ENCODE measurements at places on chromosomes 5 and 9. TPM values are rescaled to one million over a fixed set of nuclear protein-coding genes. Genes with fewer than 3 reads are reported as not detected.

CER1 gene
- total RNA-seq: 0.99 TPM

FCHO2 gene
- 38.5 TPM for total RNA-seq

PCDHB6 gene
- total RNA-seq: 0.80 TPM

GRIN3A gene
- 5.3 TPM for total RNA-seq

HRCT1 gene
- 0.40 TPM for total RNA-seq

PRRX2 gene
- 0.50 TPM for total RNA-seq

PAPPA gene
- total RNA-seq: 11.0 TPM

DNA sequence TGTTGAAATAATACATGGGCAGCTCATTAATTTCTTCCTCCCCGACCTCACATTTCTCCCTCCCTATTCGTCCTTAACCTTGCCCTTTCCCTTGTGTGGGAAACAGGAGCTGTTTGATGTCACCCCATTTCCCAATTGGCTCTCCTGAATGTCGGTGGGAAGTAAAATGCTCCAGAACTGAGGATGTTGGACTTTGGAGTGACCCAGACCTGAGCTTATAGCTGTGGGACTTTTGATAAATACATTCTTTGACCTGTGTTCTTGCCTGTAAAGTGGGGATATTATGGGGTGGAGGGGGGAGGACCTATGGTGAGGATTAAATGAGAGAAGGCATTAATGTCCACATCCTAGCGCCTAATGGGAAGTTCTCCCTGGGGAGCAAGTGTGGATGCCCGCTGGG is 91.3 kb downstream of the ZNF618 start:
- DNase-seq: no peak

DNA sequence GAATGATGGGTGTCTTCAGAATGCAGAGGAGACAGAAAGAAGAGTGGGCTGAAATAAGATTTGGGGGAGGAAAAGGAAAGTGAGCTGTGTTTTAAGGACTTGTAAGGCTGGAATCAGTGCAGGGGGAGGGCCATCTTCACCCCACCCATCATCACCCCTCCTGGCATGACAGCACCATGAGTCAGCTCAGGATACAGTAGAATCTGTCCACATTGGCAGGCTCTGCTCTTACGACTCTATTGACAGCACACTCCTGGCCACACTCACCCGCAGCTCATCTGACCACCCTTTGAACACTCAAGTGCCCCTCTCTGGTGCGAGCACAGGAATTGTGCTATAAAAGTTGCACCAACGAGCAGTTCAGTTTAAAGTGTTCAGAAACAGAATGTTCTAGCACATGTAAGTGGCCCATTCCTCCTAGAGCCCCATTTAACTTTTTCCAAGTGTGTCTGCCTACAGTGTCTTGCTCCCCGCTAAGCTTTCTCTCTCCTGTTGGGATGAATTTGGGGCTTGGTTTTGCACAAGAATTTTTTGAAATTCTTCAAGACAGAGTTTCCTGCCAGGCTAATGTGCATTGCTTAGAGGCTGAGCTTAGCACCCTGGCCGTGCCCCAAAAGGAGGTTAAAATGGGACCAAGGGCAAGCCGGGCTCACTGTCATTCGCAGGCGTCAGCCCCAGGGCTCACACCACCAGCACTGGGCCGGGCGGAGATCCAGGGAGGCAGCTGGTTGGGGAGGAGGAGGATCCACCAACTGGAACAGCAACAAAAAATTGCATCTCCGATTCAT is 12.0 kb downstream of the ADRA1B start:
- DNase-seq: no peak

DNA sequence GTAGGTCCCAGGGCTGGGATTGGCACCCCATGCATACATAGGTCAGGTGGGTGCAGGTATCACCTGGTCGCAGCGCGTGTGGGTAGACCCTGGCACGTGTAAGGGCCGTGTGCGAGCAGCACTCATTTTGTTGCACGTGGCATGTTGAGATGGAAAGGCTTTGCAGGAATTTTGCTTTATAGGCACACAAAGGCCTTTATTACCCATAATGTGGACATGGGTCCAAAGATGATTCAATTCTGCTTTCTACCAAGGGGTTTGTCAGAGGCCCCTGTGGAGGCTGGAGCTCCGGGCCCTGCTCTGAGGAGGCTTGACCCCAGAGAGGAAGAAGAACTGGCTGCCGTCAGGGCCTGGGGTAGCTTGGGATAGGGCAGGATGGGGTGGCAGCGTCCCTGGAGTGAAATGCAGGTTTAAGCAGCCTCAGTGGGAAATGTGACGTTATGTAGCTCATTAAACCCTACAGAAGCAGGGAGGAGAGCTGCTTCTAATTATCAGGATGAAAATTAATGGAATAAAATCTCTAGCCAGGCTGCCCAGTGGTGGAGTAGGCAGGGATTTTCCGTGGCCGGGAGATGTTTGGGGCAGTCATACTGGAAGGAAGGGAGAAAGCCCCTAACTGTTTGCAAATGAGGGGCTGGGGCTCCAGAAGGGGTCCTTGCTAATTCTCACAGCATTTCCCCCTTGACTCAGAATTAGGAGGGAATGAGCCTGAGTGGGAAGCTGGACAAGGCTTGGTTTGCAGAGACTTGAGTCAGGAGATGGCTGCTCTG is 103.3 kb upstream of the PITX1 start:
- DNase-seq: no peak

- DNase-seq: peak; percentile 53
Observed at GRCh38 chr5:1726956-1727355, 72.7 kb downstream of the MRPL36 start.

DNA sequence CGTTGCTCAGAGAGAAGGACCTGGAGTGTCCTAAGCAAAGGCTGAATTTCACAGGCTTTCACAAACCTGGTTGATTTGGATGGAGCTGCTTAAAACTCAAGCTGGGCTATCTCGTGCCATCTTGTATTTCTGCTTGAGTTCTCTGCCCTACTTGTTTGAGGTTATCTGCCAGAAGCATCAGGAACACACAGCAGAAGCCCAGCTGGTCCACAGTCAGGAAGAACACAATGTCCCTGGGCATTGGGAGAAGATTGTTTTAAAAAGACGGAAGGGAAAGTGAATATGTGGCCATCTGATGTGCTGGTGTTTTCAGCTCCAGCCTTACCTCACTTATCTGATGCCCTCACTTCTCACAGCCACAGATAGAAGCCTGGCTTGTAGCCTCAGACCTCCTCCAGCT is 32.9 kb upstream of the SLC36A1 start:
- no peak for DNase-seq

- DNase-seq: no peak
Observed at GRCh38 chr5:149054416-149054815, 8.4 kb downstream of the SH3TC2 start.

- DNase-seq: no peak
Observed at GRCh38 chr9:130497139-130497538, 52.4 kb downstream of the ASS1 start.

- DNase-seq: no peak
Observed at GRCh38 chr5:87339986-87340385, 72.3 kb downstream of the RASA1 start.

GRCh38 chr5:92886751-92887150 is 694.3 kb downstream of the NR2F1-AS1 start:
- DNase-seq: no peak

- no peak for DNase-seq
Observed at GRCh38 chr9:95446259-95446658, 70.5 kb downstream of the PTCH1 start.

DNA sequence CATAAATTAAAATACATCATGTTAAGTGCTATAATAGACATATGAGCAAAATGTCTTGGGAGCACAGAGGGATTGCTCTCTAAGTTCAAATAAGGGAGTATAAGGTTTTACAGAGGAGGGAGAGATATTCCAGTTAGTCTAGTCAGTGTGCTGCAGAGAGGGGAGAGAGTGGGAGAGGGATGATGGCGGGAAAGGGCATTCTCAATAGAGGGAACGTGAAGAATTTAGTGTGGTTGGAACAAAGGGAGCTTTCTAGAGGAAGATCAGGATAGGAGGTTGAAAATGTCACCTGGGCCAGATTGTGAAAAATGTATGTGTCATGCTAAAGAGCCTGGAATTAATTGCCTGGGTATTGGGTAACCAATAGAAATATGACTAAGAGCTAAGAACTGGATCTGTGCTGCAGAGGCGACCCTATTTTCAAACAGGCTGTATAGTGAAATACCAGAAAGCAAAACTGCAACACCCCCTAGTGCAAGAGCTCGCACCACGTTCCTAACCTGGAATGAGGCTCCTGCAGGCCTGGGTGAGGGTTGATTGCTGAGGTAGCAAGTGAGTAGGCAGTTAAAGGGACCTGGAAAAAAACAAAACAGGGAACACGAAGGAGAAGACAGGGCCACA is 791.8 kb upstream of the C9orf72 start:
- no peak for DNase-seq

DNA sequence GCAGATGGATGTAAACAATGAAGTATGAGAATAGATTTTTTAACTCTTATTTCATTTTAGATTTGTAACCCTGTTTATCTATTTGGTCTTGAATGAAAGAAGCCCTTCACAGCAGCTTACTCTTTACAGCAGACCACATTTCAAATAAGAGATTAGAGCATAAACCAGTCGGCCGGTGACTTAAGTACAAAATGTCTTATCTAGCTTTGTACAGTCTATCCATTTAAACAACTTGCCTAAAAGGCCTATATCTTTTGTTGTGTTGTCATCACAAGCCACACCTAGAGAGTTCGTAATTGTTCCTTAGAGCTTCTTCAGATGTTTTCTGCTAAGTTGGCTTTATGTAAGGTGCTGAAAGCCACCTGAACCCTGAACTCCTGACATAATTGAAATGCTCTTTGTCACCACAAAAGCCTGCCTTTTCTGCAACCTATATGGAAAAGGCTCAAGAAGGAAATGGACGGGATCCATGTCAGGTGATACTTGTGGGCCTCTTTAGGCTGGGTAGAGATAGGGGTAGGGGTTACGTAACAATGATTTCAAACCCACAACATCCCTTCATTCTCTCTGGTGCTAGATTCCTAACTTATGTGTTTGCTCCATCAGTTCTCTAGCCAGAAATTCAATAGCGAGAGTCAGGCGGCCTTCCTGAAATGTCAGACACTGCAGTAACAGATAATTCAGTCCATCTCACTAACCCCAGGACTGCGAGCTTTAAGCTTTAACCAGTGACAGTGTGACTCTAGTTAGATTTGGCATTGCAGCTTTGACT is 162.5 kb downstream of the CD180 start:
- DNase-seq: no peak

DNA sequence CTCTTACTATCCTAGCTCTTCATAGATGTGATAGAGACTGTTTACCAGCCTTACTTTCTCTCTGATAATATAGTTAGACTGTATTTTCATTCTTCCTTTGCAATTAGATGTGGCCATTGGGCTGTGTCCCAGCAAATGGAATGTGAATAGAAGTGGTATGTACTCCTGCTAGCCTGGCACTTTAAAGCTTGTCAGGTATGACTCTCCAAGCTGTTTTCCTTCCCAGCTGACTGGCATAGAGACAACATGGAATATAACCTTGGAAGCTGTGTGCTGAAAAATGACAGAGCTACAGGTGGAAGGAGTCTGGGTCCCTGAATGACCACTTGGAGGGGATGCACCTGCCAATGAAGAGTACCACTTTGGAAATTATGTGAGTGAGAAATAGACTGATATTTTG is 116.2 kb downstream of the DIRAS2 start:
- no peak for DNase-seq

DNA sequence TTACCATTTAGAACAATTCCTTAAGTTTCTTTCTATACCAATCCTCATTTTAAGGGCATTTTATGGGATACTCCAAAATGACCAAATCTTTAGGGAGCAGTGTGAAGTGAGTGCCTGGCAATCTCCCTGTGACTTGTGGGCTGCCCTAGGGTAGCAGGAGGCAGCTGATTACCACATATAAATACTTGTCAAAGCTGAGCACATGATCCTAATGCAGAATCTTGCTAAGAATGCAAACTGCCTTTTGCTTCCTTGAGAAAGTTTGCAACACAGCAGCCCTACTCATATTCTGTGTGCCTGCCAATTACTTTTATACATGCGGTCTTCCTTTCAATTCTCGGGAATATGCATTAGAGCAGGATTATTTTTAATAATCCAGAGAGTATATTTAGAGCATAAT is 18.2 kb upstream of the NREP start:
- no peak for DNase-seq

DNA sequence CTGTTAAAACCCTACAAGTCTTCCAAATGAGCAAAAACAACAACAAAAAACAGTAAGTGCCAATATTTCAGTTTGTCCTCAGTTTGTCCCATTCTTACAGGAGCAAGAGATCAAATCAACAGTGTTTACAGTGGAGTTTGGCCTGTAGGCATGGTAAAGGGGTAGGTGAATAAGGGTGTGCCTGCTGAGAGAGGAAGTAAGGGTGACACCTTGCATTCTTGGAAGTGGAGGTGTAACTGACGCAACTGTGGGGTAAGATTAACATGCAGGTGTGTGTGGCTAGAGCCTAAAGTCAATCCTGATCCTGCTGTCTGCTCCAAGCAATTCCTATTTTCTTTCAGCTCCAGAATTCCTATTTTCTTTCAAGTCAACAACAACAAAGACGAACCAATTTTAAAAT is 43.4 kb downstream of the PFDN1 start:
- DNase-seq: no peak

DNA sequence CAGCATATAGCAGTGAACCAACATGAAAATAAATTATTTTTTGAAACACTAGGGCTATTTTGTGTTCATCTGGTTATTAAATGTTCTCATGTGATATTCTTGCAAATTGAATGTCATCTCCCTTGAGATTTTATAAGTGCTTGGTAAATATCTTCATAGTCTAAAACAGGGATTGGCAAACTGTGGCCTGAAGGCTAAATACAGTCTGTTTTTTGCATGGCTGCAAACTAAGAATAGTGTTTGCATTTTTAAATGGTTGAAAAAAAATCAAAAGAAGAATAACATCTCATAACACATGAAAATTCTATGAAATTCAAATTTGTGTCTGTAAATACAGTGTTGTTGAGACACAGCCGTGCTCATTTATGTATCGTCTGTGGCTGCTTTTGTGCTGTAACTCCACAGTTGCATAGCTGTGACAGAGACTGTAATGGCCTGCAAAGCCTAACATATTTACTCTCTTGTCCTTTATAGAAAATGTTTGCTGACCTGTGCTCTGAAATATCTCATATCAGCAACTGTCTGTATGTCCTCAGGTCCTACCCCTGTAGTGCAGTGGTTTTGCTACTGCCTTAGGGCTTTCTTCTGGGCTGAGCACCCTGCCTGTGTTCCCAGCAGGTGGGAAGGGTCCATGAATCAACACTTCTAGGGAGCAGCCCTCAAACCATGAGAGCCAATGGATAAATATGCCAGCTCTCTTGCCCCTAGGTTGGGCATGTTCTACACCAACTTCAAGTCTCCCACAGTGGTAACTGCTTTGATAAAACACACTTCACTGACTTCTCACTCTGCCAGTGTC is 41.7 kb upstream of the ARRDC3 start:
- DNase-seq: no peak

- no peak for DNase-seq
Observed at GRCh38 chr5:52760695-52761366, 26.9 kb upstream of the ITGA1 start.

DNA sequence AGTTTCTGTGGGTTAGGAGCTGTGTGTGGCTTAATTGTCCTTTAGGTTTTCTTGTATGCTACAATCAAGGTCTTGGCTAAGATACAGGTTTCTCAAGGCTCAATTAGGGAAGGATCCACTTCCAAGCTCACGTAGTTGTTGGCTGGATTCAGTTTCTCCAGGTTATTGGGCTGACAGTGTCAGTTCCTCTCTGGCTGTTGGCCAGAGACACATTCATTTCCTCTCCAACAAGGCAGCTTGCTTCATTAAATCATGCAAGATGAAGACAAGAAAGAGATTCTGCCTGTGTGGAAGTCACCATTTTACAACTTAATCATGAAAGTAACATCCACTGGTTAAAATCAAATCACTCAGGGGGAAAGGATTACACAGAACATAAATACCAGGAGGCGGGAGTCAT is 275.7 kb upstream of the KIF2A start:
- DNase-seq: no peak

All from type B pancreatic cell (in vitro differentiated cells).